PC-9 (cell line): ENCODE measurements at places on chromosomes 3 and 15.
A peak's percentile ranks its signal among the peaks of the same experiment; 100 is the strongest.

DNA sequence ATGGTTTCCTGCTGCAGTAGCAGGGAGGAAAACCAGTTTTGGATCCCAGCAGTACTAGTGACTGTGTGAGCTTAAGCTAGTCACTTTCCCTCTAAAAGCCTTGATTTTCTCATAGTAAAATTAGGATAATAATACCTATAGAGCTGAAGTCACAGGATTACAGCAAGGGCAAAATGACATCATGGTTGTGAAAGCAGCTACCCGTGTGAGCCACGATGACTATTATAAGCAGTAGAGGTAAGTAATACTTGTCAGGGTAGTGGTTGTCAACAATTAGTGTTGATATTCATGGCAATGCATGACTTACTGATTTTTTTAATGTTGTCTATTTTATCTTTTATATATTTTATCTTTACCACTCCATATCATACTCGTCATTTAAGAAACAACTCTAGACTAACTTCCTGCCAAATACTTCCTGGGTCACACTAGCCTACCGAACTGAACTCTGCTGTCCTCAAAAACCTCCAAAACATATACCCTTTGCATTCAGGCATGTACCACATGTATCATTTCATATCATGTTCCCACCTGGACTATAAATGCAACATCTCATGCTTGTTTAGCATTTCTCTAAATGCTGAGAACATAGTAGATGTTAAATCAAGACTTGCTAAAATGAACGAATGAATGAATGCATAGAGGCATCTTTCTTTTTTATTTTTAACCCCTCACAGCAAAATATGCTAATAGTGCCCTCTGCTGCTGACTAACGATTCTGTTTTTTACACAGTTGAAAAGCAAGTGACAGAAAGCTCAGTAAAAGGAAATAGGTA, 172.6 kb downstream of the P3H2 start:
- peaks cover 5% of the 10 kb centered on the region; the same call in 1 of the 2 replicates for H3K36me3 ChIP-seq
- DNase-seq = peak; percentile 40
- peaks cover 42% of the 10 kb centered on the region for H3K4me1 ChIP-seq
- peak overlapping the region; percentile 39 for H3K27ac ChIP-seq

- no peak overlapping the region for H3K4me3 ChIP-seq
- no peaks in the 10 kb centered on the region for H3K36me3 ChIP-seq
- H3K4me1 ChIP-seq = no peaks in the 10 kb centered on the region
- no peak for DNase-seq
Observed at GRCh38 chr15:71195242-71195641, 80.0 kb downstream of the THSD4 start.

GRCh38 chr15:91338766-91339165, 238.7 kb downstream of the SV2B start:
- H3K36me3 ChIP-seq = no peaks in the 10 kb centered on the region
- H3K4me1 ChIP-seq = no peaks in the 10 kb centered on the region
- H3K4me3 ChIP-seq = no peak overlapping the region
- no peak overlapping the region for H3K27ac ChIP-seq

DNA sequence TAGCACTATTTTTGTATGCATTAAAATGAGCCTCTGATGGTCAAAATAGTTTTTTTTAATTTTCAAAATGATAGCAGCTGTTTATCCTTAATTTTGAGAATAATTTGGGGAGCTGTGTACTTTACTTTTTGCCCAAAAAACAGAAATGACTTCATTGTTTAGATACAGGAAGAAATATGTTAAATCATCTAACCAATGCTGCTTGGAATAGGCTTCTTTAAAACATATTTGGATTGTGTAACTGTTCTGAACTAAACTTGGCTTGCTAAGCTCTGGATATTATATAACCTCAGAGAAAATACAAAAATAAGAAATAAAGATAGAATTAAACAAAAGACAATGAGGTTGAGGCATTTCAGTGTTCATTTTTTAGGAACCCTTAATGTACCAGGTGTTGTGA, 119.3 kb downstream of the SERPINI1 start:
- H3K27me3 ChIP-seq = no peaks in the 10 kb centered on the region
- no peaks in the 10 kb centered on the region for H3K4me1 ChIP-seq
- no peak overlapping the region for H3K27ac ChIP-seq
- no peak overlapping the region for H3K4me3 ChIP-seq
- DNase-seq = no peak

DNA sequence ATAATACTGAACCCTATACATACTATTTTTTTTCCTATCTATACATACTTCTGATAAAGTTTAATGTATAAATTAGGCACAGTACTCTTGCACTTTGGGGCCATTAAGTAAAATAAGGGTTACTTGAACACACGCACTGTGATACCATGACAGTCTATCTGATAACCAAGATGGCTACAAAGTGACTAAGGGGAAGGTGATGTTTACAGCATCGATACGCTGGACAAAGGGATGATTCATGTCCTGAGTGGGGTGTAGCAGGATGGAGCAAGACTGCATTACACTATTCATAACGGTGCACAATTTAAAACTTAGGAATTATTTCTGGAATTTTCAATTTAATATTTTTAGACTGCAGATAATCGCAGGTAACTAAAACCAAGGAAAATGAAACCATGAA, 30.0 kb upstream of the SLC2A2 start:
- H3K4me1 ChIP-seq = peaks cover 39% of the 10 kb centered on the region
- H3K27ac ChIP-seq = peak overlapping the region; percentile 81
- H3K36me3 ChIP-seq = no peaks in the 10 kb centered on the region
- H3K27me3 ChIP-seq = no peaks in the 10 kb centered on the region
- no peak for DNase-seq

DNA sequence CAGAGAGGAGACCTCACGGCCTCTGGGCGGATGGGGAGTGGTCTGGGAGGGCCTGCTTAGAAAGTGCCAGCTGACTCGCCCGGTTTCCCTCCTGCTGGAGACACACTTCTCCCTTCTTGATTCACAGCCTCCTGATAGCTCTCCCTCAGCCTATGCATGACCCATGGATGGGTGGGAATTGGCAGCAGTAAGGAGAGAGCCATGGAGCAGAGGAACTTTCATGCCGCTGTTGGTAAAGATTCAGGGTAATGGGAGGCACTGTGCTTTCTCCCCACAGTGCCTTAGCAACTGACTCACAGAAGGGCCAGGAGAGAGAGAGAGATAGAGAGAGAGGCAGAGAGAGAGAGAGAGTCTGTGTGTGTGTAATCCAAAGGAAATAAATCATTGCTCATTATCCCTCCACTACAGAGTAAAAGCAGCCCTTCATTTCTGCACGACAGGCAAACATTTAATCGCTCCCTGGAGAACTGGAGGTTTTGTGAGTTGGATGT, 82.8 kb downstream of the SEMA5B start:
- H3K27me3 ChIP-seq = no peaks in the 10 kb centered on the region
- H3K36me3 ChIP-seq = no peaks in the 10 kb centered on the region
- no peak for DNase-seq
- H3K4me1 ChIP-seq = peaks cover 37% of the 10 kb centered on the region
- no peak overlapping the region for H3K27ac ChIP-seq
- H3K4me3 ChIP-seq = no peak overlapping the region

DNA sequence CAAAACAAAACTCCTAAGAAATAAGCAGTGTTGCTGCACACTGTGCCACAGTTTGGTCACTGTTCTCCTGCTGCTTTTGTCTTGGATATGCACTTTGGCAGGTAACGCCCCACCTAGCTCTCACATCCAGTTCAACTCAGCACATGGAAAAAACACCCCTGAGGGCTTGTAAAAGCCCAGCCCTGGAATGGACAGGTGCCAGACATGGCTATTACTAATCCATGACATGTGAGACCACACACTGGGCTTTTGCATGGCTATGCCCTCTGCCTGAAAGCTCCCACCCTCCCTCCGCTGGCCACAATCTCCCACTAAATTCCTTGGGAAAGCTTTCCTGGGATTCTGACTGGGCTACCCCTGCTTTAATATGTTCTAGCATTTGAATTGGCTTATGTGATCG, 24.7 kb upstream of the ZBED2 start:
- H3K4me1 ChIP-seq = no peaks in the 10 kb centered on the region
- DNase-seq = no peak
- no peak overlapping the region for H3K4me3 ChIP-seq
- no peaks in the 10 kb centered on the region for H3K36me3 ChIP-seq
- H3K27me3 ChIP-seq = no peaks in the 10 kb centered on the region

- no peaks in the 10 kb centered on the region for H3K27me3 ChIP-seq
- peaks cover 21% of the 10 kb centered on the region for H3K4me1 ChIP-seq
- no peaks in the 10 kb centered on the region for H3K36me3 ChIP-seq
- H3K4me3 ChIP-seq = no peak overlapping the region
- DNase-seq = no peak
Observed at GRCh38 chr15:65290228-65290627, 3.5 kb upstream of the PARP16 start.

GRCh38 chr3:114466816-114467215, 173.0 kb downstream of the TIGIT start:
- no peaks in the 10 kb centered on the region for H3K27me3 ChIP-seq
- no peak overlapping the region for H3K27ac ChIP-seq
- no peak for DNase-seq
- no peaks in the 10 kb centered on the region for H3K4me1 ChIP-seq
- H3K36me3 ChIP-seq = no peaks in the 10 kb centered on the region

GRCh38 chr3:71983694-71984093, 198.7 kb upstream of the PROK2 start:
- DNase-seq = no peak
- H3K4me1 ChIP-seq = no peaks in the 10 kb centered on the region
- H3K4me3 ChIP-seq = no peak overlapping the region
- H3K27ac ChIP-seq = no peak overlapping the region

DNA sequence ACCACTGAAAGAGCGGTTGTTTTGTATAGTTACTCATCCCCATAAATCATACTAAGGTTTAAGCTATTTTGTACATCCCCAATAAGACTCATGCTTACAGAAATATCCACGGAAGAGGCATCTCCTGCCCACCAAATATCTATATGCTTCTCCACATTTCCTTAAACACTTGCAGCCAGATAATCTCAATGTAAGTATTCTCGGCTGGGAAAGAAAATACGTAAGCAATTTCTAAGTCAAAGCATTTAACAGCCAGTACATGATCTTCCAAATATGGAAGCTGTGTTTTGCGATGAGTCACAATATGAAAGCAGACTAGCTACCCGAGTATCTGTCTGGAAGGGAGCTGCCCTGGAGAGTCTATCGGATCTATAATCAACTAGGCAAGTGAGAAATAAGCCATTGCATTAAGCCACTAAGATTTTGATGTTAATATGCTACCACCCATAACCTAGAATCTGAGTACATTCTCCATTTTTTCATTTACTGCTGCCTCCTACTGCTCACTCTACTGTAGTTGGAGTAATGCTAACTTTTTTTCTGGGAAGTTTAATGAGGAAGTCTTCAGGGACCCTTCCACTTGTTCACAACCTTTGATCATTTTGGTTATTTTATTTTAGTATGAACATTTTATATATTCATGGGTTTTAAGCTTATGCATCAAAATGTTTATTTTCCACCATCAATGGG, 26.9 kb upstream of the ZMAT3 start:
- H3K4me3 ChIP-seq = no peak overlapping the region
- no peak for DNase-seq
- H3K4me1 ChIP-seq = no peaks in the 10 kb centered on the region

GRCh38 chr15:81907521-81907920, 138.3 kb downstream of the MEX3B start:
- H3K27me3 ChIP-seq = peaks cover 16% of the 10 kb centered on the region; the same call in 1 of the 2 replicates
- no peak overlapping the region for H3K27ac ChIP-seq
- DNase-seq = no peak
- no peaks in the 10 kb centered on the region for H3K36me3 ChIP-seq
- H3K4me3 ChIP-seq = no peak overlapping the region
- no peaks in the 10 kb centered on the region for H3K4me1 ChIP-seq

DNA sequence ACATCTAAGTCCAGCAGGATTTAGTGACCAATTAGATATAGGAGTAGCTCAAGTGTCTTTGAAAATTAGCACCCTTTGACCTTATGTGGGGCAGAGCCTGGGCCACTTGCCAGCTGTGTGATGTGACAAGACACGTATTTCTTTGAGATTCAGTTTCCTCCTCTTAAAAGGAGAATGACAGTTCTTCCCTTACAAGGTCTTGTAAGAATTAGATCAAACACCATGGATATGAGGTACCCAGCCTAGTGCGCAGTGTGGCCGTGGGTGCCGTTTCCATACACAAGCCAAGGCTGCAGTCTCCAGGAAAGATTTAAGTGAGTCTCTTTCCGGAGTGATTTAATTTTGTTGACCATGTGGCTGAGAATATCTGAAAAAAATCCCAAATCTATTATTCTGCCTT, 46.3 kb downstream of the ARHGAP31 start:
- H3K27ac ChIP-seq = no peak overlapping the region
- no peak for DNase-seq
- no peaks in the 10 kb centered on the region for H3K36me3 ChIP-seq
- no peaks in the 10 kb centered on the region for H3K27me3 ChIP-seq
- H3K4me1 ChIP-seq = no peaks in the 10 kb centered on the region
- no peak overlapping the region for H3K4me3 ChIP-seq

- peaks cover 10% of the 10 kb centered on the region; the same call in 1 of the 2 replicates for H3K4me1 ChIP-seq
- H3K27me3 ChIP-seq = no peaks in the 10 kb centered on the region
- H3K27ac ChIP-seq = no peak overlapping the region
- no peak overlapping the region for H3K4me3 ChIP-seq
- no peak for DNase-seq
Observed at GRCh38 chr3:31210068-31210645, 315.7 kb upstream of the GADL1 start.

DNA sequence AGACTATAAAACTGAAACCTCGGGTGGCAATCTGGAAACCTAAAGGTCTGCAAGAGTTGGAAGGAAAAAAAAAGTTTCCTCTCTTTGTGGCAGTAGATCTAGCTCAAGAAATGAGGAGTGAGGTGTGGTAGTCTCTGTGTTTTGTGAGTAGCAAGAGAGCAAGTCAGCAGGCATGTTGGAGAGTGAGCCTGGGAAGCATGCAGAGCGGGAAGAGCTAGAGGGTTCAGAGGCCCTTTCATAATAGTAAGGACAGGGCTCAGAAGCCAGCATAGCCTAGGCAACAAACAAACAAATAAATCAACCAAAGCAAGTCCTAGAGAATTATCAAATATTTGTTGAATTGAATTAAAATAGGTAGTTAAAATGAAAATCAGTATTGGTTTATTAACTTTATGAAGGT, 189.7 kb upstream of the CBLB start:
- H3K27ac ChIP-seq = no peak overlapping the region
- no peaks in the 10 kb centered on the region for H3K27me3 ChIP-seq

DNA sequence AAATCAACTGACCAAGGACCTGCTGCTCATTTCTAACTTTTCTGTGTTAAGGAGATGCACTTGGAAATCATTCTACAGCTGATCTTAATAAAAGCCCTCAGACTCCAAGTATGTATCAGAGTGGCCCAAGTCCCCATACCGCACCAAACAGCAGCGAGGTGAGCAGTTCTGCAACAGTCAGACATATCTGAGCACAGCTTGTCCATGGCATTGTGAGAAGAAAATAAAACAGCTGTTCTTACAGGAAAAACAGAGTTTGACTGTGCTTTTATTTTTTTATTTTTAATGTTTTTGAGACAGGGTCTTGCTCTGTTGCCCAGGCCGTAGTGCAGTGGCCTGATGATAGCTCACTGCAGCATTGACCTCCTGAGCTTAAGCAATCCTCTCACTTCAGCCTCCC, 131.8 kb downstream of the ADAMTS9 start:
- H3K4me1 ChIP-seq = peaks cover 24% of the 10 kb centered on the region
- no peak for DNase-seq
- H3K27me3 ChIP-seq = no peaks in the 10 kb centered on the region
- no peaks in the 10 kb centered on the region for H3K36me3 ChIP-seq
- H3K4me3 ChIP-seq = no peak overlapping the region
